ENCODE measurements at places on chromosomes 6 and 20.

DNA sequence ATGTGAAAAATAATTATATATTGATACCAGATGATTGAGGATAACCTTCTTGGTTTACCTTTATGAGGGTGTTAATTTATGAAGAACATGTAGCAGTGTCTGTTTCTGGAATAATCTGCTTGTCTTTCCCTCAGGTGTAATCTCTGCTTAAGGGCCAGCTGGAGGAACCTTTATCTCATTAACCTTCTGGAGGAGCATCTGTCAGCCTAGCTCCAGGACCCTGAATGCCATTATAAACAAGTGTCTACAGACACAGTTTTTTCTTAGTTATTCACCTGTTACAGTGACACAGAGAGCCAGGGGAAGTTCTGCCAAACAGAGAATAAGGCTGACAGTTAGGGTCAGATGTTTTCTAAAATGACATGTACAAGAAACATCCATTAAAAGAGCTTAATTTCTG, at the start of gene IMPG1:
Gene IMPG1 (minus strand): TSS at position 101 of the 400 bp plus-strand sequence. CDS start 174 bp downstream, outside the sequence.
- no peak for DNase-seq

- no peak for DNase-seq
These were observed 41.8 kb upstream of the LAMA4 start for GRCh38 chr6:112296122-112296521.

GRCh38 chr6:31922942-31923341, 4.6 kb upstream of the C2 start:
- DNase-seq: no peak

GRCh38 chr6:159935633-159936032, 33.2 kb upstream of the IGF2R start:
- no peak for DNase-seq

GRCh38 chr20:24135781-24136180, 147.2 kb upstream of the GGTLC1 start:
- DNase-seq: no peak

GRCh38 chr6:85640821-85641220, 1.9 kb downstream of the SYNCRIP start:
- DNase-seq: no peak

Measured in stimulated activated CD8-positive, alpha-beta memory T cell treated with anti-CD3 and anti-CD28 coated beads, Interleukin-15, amount 100 ng/mL, for 4 hours (primary cell).